ENCODE measurements at places on chromosomes 7 and 10. TPM values are rescaled to one million over a fixed set of nuclear protein-coding genes. Genes with fewer than 3 reads are reported as not detected.

DNA sequence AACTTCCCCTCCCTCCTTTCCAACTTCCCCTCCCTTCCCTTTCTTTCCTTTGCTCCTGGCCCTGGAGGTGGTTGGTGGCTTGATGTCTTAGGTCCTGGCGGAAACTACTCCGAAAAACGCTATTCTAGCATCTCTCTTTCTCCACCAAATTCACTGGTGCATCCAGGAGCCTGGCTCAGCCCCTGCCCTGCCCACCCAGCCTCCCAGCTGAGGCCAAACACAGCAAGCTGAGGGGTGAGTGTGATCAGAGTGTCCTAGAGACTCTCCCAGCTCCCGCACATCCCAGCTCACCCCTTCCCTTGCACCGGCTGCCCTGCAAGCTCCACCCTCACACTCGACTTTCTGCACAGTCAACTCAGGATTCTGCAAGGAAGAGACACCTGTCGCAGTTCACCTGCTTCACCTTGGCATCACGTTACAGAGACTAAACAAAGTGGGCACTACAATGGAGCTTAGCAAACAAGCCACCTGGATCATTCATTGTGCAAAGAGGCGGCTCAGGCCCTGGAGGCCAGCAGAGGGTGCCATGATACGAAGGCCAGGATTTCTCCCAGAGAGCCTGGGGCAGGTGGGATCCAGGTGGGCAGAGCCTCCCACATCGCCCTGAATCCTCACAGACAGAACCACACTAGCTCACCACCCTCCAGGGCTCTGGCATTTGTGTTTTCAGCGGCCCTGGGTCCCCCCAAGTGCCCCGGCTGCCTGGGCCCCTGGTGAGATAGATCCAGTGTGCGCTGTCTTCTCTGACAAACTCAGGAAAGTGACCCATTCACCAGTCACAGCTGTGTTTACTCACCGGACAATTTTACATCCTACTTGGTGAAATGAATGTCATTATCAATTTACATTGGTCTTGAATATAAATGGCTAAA, 169.6 kb downstream of the TCERG1L start:
- DNase-seq: no peak

DNA sequence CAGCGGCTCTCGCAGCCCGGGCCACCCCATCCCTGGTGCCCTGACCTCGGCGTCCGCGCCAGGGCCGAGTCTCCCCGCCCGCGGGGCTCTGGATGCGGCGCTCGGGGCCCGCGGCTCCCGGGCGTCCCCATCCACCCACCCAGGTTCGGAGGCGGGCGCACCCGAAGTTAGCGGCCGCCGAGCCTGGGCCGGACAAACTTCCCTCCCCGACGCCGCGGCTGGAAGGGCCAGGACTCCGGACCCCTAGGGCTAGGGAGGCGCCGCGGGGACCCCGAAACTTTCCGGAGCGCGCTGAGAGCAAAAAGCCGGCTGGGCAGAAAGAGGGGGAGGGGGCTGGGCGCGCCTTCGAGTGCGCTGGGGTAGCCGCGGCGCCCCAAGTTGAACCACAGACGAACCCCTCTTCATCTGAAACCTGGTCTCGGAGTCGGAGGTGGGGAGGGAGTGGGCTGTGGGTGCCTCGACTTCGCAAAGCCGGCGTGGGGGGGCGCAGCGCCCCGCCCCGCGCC, 3.7 kb upstream of the ELFN1 start:
- DNase-seq: no peak

DNA sequence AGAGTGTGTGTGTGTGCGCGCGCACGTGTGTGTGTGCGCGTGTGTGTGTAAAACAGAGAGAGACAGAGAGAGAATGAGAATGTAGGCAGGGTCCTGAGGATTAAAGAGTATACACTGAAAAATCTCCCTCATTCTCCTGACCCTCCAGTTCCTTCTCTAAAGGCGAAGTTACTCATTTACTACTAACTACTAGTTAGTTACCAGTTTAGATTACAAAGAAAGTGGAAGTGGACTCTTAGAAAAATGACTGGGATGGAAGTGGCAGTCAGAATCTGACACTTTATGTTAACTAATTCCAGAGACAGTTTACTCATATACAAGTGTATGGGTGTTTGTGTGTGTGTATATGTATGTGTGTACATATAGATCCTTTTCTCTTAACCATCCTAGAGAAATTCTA, 146.5 kb upstream of the LRRN3 start:
- DNase-seq: no peak

DNA sequence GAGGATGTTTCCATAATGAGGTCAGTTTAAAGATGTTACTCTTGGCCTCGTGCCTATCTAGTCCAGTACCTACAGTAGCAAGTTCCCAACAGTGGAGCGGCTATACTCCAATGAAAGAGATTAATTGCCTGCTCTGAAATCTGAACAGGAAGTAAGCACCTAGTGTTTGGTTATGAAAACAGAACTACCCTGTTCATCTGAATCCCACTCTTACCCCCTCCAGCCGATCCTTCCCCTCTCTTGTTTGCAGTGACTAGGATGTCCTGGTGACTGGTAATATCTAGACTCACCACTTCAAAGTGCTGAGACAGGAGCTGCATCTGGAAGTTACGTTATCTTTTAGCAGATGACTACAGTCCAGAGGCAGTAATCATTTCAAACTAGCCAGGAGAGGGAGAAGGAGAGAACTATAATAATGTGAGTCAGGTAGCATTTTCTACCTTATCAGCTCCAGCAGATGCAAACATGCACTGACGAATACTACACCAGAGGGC, 666.7 kb upstream of the NRP1 start:
- no peak for DNase-seq

DNA sequence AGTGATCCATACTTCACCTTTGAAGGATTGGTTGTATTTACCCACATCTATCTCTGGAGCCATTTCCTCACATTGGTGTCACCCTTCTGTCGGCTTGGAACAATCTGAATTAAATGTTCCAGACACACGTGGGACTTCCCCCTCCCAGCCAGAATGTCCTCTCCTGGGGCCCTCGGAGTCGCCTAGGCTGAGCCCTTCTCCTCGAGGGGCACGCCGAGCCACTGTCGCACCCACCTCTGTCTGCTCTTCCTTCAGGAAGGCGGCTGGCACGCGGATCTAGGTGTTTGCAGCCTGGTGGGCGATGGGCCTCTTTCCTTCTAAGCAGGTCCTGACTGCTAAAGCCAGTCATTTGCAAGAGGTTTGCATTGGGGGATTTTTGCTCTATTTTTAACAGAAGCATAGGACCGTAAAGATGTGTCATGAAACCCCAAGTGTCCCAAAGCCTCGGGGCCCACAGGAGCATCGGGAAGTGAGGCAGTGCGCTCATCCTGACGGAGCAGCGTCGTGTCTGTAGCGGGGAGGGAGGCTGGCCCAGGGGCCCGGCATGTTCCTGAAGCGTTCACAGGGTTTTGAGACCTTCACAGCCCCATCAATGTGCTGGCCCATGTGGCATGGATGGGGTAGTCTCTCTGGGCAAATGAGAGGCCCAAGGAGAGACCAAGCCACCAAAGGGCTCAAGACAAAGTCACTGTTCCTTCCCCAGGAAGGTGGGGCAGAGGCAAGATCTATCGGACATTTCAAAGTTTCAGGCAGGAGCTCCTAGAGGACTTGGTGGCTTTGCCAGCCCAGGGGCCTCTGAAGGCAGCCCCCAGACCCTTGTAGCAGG, 86.7 kb downstream of the RGS10 start:
- DNase-seq: no peak

DNA sequence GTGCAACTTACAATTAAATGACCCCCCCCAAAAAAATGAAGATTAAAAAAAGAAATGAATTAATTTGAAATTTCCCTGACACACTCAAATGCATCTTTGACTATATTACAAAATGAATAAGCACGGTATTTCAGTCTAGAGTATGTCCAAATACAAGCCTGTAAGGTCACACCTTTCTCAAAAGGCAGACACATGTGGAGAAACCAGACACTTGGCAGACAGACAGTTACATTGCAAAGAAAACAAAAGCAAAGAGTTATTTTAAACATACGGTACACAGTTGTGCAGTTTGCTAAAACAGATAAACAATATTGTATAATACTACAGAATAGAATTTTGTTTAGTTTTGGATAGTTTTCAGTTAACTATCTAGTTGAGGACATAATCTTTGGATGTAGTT, 153.0 kb downstream of the ATE1 start:
- DNase-seq: no peak

GRCh38 chr10:117226813-117227451, 14.0 kb upstream of the SLC18A2 start:
- DNase-seq: no peak

- no peak for DNase-seq
Measured at GRCh38 chr10:131199646-131200045, 111.9 kb downstream of the TCERG1L start.

DNA sequence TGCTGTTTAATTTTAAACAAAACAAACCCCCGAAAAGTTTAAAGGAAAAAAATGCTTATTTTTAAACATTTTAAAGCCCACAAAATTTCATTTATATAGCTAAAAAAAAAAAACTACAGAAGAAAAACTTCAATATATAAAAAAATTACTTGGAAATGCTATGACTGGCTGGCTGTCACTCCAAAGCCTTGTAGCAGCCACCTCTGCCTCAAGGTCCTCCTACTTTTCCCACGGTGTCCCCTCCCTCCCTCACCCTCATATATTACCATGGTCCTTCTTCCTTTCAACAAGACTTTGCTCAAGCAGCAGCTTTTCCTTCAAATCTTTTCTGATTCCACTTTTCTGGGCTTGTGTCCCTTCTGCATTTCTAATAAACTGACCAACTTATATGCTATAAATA, 122.0 kb downstream of the TPK1 start:
- DNase-seq: no peak

- no peak for DNase-seq
Measured at GRCh38 chr7:2431260-2431867, 28.0 kb downstream of the CHST12 start.

- DNase-seq: peak; percentile 10
Measured at GRCh38 chr7:138943061-138943460, 38.1 kb downstream of the KIAA1549 start.

GRCh38 chr10:43224321-43224720, 42.5 kb downstream of the RASGEF1A start:
- no peak for DNase-seq

DNA sequence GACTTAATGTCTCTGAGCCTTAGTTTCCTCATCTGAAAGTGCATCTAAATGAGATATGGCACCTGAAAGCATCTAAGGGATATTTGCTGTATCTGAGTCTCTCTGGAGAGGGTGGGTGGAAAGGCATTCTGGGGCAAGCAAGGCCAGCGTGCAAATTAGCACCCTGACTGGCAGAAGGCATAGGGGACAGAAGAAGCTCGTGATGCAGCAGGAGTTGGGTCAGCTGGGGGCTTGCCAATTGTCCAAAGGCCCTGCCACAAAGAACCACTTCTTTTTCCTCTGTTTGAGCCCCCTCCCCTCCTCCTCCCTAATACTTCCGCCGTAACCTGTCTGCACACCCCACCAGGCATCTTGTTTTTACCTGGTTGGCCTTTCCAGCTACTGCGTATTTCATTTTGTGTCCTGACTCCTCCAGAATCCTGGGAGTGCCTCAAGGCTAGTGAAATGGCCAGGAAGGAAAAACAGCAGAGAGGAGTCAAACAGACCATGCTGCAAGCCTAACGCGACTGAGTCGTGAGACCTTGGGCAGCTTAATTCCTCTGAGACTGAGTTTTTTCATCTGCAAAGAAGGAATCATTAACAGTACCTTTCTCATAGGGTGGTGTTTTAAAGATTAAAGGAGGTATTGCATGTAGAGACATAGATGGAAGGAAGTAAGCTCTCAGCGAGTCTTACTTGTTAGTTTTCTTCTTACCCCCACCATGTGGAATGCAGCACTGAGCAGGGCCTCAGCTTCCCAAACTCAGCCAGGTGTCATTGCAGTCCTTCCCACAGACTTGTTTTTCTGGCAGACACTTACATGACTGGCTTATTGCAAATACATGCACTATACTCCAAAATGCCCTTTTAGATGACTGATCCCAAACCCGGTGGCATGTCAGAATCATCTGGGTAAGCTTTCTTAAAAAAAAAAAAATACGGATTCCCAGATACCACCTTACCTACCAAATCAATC, 49.1 kb upstream of the MXI1 start:
- DNase-seq: no peak

- DNase-seq: no peak
Measured at GRCh38 chr10:113061557-113061956, 111.5 kb downstream of the TCF7L2 start.

The GNB2 gene
- total RNA-seq: 232 TPM

The NAT16 gene
- not detected for total RNA-seq

The AOC1 gene
- total RNA-seq: not detected

The FAM25C gene
- not detected for total RNA-seq

The HMX3 gene
- total RNA-seq: not detected
